ENCODE measurements at places on chromosomes 13 and 19.

DNA sequence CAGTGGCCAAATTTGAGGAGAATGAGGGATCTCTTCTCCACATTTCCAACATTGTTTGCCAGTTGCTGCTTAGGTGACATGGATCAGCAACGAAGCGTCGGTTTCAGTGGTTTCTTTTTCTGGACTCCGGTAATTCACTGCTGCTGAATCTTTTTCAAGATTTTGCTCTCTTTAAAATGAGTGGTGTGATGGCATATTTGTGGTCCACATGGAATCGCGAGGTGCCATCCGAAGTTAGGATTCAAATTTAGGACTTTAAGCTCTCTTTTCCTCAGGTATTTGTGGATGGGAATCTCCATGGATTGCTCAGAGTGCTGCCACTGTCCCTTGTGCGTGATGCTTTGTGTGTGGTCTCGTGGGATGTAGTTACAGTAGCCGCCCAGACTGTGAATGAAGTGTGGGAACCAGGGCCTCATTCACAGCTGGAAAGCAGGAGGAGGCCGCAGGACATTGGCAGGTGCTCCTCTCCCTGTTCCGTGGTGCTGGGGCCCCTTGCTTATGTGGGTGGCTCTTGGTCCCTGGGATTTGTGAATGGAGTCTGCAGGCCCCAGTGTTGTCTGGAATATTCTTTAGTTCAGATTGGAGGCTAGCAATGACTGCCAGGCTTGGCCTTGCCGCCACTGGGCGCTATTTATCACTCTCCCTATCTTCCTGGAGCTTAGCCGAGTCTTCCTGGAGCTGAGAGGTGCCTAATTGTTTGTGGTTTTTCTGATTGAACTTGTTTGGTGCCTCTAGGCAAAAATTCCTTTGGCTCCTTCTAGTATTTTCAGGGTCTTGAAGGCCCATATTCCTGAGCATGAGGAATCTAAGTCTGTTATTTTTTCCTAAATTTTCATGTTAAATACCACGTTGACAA lies 1.5 kb downstream of the ILF3 start:
- no peak for DNase-seq

- DNase-seq, result no peak
These were observed 42.0 kb upstream of the RXFP2 start for GRCh38 chr13:31697290-31697689.

DNA sequence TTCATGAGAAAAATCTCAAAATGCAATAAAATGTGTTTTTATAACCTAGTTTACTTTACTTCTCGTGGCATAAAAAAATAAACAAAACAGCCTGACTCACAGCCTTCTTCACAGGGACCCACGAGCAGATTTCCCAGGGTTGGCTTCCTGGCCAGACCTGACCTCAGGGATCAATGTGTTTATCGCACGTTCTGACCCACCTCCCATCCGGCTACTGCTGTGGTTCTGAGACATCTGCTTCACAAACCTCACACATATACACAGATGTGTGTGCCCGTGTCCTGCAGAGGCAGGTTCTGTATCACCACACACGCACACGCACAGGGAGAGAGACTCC lies 118.3 kb downstream of the COL4A2 start:
- DNase-seq, result no peak

- no peak for DNase-seq
These were observed 2.2 kb downstream of the CD70 start for GRCh38 chr19:6588508-6589345.

DNA sequence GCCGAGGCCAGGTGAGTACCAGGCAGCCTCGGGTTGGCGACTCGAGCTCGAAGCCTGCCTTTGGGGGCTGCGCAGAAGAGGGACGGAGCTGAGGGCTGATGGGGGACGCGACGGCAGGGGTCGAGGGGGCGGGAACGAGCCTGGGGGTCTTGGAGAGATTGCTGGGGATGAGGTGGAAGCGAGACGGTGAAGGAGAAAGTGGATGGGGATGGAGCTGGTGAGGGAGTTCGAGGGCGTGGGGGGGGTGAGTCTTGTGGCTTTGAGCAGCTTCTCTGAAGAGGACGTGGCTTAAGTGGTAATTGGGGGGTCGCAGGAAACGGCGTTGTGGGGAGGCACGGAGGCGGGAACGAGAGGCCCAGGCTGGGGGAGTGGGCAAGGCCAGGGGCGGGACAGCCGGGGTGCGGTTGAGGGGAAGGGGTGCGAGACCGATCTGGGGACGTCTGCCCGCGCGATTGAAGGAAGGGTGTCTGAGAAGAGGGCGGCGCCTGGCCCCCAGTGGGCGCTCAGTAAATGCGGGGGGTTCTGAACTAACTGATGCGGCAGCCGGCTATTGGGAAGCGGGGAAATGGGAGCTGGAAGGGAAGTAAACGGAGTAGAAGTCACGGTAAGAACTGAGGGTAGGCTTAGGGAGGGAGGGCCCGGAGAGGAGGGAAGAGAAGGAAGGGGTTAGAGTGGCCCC lies 426 bp downstream of the MYO9B start:
- no peak for DNase-seq

DNA sequence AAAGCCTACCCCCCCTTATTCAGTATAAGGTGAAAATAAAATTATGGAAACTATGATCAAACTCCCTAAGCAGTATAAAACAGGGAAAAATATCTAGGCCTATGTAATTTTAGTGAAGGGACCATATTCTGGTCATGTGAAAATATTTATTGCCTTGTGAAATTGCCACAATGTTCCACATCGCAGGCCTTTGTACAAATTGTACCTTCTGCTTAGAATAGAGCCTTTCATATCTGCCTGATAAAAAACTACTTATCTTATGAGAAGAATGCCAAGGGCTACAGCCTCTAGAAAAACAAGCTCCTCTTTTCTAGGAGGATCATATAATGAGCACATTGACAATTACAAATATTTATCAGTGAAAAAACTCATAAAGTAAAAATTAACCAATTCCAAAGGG lies 1280.0 kb downstream of the EFNB2 start:
- DNase-seq, result no peak

GRCh38 chr19:52963247-52963618 lies 552 bp upstream of the ZNF816 start:
- no peak for DNase-seq

DNA sequence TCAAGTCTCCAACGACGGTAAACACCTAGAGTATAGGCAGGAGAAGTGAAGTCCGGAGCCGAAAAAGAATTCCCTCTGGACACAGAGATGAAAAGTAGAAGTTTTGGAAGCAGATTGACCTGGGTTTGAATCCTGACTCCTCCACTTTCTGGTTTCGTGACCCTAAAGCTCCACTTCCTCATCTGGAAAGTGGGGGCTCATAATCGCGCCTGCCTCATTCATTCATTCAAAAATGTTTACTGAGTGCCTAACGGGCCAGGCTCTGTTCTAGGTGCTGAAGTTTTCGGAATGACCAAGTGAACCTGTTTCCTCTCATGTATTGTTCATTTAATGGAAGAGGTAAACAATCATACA lies 7.1 kb upstream of the EML2 start:
- DNase-seq, result no peak

DNA sequence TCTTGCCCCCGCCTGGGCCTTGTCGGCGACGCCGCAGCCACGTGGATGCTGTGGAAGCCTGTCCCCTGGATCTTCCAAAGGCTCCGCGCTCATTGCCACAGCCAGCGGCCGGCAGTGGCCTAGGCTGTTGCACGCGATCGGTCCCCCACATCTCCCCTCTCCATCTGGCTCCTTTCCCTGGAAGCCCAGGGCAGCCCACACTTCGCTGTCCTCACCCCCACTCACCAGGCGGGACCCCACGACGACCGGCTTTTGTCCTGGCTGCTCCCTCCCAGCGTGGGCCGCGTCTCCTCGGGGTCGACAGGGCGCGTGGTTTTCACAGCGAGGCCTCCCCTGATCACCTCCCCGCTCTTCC lies 605 bp upstream of the TEX30 start:
- DNase-seq, result no peak

DNA sequence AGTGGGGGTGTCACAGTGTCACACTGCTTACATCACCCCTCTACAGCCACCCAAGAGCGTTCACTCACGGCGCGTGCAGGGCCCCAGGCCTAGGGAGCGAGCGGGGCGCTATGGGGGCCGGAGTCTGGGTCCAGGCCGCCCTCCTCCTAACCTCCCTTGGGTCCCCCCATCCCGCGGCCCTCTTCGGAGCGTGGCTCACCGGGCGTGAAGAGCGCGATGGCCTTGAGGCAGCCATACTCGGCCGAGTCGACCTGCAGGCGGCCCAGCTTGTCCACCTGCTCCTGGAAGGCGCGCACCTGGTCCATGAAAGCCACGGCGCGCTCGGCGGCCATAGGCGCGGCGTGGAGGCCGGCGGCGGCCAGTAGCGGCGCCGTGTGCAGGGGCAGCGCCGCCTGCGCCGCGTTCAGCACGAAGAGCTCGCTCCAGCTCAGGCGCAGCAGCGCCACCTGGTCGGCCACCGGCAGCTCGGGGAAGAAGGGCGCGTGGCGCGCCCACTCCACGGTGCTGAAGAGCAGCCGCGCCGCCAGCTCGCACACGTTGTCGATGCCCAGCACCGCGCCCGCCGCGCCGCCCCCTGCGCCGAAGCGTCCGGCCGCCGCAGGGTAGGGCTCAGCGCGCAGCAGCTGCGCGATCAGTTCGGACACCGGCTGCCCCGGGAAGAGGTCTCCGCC lies 9.4 kb downstream of the OCEL1 start:
- DNase-seq, result no peak

DNA sequence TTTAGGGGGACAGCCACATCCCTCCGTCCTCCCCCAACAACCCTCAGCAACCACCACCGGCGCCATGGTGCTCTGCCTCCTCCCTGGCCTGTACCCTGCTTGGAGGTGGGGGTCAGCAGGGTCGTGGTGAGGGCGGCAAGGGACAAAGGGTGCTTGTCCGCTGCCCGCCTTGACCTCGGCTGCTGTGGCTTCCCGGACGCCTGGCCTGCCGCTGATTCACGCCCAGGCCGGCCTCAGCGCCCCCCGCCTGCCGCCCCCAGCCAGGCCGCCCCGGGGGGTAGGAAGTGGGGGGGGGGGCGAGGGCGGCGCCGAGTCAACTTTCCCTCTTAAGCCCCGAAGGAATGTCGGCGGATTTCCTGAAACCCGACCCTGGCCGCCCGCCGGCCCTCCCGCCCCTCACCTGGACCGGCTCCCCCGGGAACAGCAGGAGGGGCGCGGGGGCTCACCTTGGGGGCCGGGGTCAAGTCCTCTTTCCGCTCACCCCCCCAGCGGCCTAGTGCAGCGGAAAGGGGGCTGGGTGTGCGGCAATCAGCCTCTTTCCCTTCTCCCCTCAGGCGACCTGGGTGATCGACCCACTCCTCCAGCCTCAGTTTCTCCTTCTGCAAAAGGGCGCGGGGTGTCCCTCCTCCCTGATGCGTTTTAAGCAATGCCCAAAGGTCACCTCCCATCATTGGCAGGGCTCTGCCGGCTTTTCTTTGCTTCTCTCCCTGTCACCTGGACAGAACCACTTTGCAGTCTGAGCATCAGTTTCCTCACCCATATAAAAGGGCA lies 1.9 kb upstream of the TMEM59L start:
- no peak for DNase-seq

- DNase-seq, result no peak
These were observed 18.8 kb downstream of the CYTH2 start for GRCh38 chr19:48487948-48488347.

- DNase-seq, result peak; percentile 41
These were observed 2.4 kb downstream of the GDF15 start for GRCh38 chr19:18388100-18388959.

GRCh38 chr19:56933014-56933705 lies 92.6 kb upstream of the PEG3 start:
- DNase-seq, result no peak

DNA sequence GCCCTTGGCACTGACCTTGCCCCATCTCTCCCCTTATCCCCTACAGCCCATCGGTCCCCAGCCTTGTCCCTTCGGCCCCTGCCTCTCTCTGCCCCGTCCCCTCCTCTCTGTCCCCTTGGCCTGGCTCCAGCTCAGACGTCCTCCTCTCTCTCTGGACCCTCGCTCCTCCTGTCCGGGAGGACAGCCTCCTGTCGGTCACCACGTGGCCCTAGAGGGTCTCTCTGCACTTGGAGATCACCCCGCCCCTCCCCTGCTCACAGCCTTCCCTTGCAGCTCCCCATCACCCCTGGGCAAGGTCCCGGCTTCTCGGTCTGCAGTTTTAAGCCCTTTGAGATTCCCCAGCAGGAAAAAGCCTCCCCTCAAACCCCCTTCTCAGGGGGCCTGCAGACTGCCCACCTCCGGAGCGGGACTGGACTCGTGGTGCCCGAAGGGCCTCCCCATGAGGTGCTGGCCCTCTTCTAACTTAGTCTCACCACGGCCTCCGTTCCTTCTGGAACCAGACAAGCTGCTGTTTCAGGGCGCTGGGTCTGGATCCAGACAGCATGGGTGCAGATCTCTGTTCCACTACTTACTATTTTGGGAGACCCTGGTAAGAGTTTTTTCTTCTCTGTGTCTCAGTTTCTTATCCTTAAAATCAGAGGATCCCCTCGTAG lies 3.3 kb upstream of the KLK15 start:
- no peak for DNase-seq

DNA sequence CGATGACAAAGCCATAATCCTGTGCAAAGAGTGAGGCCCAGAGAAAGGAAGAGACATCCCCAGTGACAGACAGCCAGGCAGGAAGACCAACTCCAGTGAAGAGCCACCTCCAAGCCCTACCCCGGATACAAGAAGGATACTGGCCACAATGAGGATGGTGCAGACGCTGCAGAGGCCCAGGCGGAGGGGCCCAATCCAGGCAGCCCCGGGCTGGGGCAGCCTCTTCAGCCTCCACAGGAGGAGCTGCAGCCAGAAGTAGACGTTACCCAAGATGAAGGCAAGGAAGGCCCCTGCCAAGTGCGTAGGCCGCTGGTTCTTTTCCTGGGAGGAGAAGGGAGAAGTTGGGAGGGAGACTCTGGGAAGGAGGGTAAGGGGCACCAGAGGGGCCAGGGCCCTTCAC lies 8.5 kb downstream of the TMEM150B start:
- DNase-seq, result no peak

- DNase-seq, result no peak
These were observed 23.6 kb downstream of the LYL1 start for GRCh38 chr19:13078897-13079541.

DNA sequence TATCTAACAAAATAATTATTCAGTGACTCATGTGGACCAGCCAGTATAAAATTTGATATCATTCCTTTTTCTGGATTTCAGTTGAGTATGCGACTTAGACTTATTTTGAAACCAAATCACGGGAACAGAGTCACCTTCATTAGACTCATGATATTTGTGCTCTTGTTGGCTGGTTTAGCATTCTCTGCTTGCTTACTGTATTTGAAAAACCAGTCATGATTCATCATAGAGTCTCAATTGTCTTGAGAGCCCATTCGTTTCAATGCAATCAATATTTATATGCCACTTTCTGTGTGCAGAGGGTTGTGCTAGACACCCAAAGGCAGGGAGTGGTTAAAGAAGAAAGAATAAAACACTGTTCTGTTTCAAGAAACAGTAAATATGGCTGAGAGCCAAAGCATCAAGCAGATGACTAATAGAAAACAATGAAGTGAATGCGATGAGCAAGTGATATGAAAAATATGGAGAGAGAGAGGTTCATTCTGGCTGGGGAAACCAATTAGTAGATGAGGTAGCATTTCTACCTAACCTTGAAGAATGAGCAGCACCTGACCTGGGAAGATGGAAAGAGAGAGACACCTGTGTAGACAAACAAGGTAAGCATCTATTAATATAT lies 99.6 kb upstream of the MBNL2 start:
- no peak for DNase-seq

GRCh38 chr13:76656500-76656899 lies 229.7 kb downstream of the KCTD12 start:
- no peak for DNase-seq
